ENCODE measurements at places on chromosomes 2 and 18.
A peak's percentile ranks its signal among the peaks of the same experiment; 100 is the strongest.

GRCh38 chr2:189631849-189632248 lies 29.4 kb upstream of the ASNSD1 start:
- DNase-seq: no peak

DNA sequence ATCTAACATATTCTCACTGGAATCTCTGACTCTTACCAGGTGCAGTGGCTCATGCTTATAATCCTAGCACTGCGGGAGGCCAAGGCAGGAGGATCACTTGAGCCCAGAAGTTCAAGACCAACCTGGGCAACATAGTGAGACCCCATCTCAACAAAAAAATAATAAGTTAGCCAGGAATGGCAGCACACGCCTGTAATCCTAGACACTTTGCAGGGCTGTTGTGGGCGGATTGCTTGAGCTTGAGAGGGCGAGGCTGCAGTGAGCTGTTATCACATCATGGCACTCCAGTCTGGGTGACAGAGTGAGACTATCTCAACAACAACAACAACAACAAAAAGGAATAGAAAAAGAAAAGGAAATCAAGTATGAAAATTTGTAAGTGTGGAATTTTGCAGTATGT lies 306.5 kb upstream of the CYP26B1 start:
- no peak for DNase-seq

- DNase-seq: no peak
These were observed 263.6 kb downstream of the DYSF start for GRCh38 chr2:71716697-71717624.

DNA sequence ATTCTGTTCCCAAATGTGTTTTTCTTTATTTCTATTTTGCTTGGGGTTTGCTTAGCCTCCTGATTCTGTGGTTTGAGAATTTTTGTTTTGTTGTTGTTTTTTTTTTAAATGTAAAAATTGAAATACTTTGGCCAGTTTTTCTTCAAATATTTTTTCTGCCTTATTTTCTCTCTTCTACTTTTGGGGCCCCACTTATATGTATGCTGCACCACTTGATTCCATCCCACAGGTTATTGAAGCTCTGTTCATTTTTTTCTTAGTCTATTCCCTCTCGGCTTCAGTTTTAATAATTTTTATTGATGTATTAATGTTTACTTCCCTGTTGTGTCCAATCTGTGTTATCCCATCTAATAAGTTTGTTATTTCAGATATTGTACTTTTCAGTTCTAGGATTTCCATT lies 17.7 kb upstream of the VIT start:
- no peak for DNase-seq

DNA sequence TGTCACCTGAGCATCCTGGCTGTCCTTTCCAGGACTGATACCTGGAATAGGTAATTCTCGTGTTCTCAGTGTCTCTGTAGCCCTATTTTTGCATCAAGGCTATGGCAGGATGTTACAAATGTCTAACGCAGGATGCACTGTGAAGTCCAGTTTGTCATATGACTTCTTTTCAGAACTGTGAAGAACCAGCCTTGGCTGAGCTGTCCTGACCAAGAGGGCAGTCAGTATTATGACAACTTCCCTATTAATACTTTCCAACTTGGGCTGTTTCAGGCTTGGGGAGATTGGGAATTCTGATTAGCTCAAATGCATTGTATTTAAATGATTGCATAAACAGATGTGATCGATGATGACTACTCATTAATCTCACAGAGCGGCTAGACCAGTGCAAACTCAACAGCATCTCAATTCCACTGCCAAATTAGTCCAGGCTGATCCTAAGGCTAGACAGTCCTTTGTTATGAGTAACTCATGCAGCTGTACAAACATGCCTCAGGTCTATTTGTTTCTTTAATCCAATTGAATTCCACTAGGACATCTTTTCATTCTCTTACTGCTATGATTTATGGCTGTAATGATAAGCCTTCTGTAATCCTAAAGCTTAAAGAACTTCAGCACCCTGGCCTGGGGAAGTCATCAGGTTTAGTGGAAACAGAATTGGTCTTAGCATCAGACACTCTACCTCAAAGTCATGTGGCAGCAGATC lies 331.6 kb downstream of the KCNS3 start:
- DNase-seq: no peak

- peak; percentile 66 for DNase-seq
These were observed 1.1 kb downstream of the TLK1 start for GRCh38 chr2:171159372-171160118.

DNA sequence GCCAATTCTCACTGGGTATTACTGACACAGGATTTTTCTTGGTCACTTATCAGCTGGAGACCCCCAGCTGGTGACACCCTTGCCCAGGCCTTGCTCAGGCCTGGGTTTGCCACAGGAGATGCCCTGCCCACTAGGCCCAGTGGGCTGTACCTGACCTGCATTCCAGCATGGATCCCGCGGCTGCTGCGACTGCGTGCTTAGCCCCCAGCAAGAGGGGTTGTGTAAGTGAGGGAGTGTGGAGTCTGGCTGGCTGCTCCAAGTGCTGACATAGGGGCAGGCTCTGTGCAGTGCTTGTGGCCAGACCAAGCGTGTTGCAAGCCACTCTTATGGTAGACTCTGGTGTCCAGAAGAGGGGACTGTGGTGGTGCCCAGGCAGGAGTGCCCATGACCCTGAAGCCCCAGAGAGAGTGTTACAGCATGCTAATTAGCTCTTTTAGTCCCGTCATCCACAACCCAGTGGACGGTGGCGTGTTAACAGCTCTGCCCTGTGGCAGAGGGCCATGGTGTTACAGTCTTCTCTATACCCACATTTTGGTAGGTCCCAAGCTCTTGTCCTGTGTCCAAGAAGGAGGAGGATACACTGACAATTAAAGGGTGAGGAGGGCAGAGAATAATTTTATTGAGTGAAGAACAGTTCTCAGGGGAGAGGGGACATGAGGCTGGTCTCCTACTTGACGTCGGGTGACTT lies 491.7 kb upstream of the MEIS1 start:
- no peak for DNase-seq

- DNase-seq: peak; percentile 12
These were observed 616.1 kb upstream of the PKDCC start for GRCh38 chr2:41431756-41432155.

DNA sequence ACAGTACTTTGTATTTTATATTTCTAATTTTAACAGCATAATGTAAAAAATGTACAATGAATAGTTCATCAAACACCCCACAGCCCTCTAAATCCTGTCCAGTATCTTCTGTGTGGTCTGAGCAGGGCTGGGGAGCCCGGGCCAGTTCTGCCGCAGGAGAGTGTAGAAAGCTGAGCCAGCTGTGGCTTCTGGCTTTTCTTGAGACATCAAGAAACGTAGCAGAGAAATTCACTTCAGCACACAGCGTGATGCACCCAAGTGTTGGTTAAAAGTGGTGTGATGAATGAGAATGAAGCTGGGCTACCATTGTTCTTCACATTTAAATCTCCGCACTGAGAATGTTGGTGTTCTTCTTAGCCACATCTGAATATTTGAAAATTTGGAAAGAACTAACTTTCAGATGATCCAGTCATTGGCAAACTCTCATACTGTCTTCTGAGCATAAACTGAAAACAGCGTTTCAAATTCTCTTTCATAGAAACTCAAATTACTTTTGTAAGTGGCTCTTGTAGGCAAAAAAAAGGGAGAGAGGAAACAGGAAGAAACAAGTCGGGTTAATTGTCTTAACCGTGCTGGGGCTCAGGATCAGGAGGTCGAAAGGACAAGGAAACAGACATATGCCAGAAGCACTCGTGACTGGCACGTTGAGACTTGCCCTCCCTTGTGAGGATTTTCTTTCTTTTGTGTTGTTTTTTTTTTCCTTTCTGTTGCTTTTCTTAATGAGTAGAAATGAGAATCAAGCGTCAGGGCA lies 23.4 kb upstream of the TMEM87B start:
- DNase-seq: no peak

DNA sequence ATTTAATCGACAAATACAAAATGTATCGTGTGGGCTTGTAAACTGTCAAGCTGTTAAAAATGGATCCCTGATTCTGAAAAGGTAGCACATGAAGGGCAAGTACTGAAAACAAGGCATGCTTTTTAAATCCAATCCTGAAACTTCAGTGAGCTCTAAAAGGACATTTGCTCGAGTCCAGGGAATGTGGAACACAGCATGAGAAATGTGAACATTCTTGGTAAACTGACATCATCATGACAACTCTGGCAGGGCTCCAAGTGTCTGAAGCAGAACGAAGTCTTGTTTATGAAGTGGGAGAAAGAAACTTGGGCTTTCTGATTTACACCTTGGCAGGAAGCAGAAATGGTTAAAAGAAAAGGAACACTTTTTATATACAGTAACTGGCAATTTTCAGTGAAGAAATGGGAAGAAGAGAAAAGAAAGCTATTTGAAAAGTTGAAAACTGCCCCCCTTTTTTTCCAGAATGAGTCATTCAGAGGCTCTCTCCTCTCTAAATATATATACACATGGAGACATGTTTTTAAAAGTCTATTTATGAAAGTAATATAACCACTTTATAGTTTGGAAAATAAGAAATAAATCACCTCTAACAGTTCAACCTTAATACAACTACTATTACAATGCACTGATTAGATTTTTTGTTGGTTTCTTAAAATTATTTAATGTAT lies 120.8 kb downstream of the GAREM1 start:
- DNase-seq: peak; percentile 93

- no peak for DNase-seq
These were observed 139.2 kb upstream of the PID1 start for GRCh38 chr2:229410264-229410663.

Measured in left kidney (tissue), 8 donors.